ENCODE measurements at places on chromosomes 12 and 14. TPM values are rescaled to one million over a fixed set of nuclear protein-coding genes. Genes with fewer than 3 reads are reported as not detected.

The SDR9C7 gene
- not detected for total RNA-seq

The GALNT16 gene
- total RNA-seq, result 0.87 TPM

DNA sequence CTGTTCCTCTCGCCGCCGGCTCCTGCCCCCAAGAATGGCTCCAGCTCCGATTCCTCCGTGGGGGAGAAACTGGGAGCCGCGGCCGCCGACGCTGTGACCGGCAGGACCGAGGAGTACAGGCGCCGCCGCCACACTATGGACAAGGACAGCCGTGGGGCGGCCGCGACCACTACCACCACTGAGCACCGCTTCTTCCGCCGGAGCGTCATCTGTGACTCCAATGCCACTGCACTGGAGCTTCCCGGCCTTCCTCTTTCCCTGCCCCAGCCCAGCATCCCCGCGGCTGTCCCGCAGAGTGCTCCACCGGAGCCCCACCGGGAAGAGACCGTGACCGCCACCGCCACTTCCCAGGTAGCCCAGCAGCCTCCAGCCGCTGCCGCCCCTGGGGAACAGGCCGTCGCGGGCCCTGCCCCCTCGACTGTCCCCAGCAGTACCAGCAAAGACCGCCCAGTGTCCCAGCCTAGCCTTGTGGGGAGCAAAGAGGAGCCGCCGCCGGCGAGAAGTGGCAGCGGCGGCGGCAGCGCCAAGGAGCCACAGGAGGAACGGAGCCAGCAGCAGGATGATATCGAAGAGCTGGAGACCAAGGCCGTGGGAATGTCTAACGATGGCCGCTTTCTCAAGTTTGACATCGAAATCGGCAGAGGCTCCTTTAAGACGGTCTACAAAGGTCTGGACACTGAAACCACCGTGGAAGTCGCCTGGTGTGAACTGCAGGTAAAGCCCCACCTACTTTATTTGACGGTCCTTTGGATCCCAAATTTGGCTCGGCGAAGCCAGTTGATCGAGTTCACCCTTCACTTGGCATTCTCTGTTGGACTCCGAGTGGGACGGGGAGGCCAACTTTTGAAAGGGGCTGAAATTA is 1.5 kb downstream of the WNK1 start:
- peak; percentile 43 for DNase-seq

DNA sequence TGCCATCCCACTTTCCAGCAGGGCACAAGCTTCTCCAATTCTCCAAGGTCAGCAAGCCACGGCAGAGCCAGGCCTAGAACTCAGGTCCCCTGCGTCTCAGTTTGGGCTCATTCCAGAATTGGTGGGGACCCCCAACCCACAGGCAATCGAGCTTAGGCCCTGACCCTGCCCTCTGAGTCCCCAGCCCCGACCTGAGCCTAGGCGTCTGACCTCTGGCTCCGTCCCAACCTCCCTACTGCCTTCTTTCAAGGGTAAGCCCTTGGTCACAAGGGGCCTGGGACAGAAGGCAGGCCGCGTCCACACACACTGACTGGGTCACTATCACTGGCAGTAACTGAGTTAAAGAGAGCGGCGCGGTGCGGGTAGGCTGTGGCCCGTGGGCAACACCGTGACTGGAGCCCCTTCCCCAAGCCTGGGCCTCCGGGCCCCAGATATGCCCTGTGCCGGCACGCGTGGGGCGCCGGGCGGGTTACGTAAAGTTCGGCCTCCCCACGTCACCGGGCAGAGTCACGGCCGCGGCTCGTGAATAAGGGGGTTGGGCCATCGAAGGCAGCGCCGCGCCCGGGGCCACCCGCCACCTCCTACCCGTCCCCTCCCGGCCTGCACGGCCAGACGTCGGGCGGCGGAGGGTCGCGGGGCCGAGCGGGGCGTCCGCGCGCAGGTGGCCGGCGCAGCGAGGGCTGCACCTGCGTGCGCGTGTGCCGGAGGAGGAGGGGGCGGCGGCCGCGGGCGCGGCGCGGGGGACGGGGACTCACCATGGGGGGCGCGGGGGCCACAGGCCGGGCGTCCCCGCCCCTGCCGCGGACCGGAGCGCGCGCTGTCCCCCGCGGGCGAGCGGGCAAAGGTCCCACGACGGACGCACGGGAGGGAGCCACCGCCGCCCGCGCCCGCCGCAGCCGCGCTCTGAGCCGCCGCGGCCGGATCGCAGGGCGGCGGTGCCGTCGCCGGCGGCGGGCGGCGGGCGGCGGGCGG is 516 bp downstream of the ANKRD9 start:
- peak; percentile 78 for DNase-seq

DNA sequence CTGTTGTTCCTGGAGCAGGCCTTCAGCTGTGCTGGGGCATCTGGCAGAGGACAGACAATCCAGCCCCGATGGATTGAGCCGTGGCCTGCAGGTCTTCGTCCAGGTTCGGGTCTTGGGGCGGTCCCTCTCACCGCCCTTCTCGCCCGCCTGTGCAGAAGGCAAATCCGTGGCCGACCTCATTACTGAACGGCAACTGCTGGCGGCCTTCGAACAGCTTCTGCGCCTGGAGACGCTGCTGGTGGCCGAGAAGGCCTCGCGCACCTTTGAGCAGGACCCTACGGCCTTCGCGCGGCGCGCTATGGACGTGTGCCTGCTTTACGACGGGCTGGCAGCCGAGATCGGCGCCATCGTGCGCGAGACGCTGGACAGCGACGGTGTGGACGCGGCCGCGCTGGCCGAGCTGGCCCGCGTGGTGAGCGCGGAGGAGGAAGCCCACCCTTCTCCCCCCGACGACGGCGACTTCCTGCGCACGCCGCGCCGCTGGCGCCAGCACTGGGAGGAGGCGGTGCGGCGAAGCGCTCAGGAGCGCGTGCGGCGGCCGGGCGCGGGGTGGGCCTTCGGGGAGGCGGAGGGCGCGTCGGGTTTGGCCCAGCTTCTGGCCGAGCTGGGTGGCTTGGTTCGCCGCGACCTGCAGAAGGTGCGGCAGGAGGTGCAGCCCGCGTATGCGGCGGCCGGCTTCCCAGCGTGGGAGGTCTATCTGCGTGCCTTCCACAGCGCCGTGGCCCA is 7.6 kb downstream of the EXOC3L4 start:
- DNase-seq, result peak; percentile 51

DNA sequence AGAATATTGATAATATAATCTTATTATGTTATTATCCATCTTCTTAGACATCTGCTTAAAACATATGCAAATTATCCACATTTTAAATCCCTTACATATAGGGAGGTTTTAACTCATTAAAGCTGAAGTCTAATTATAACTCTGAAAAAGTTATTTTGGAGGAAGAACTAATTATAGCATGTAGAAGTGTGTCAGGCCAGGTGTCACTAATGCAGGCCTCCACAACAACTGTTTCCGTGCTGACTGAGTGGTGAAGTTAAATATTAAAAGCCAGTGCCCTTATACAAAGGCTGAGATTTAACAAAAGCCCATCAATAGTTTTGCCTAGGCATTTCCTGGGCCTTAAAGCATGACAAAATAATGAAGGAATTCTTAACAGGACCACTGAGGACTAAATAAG is 157.4 kb downstream of the LRRK2 start:
- no peak for DNase-seq

GRCh38 chr14:84657911-84658310 is 872.0 kb upstream of the FLRT2 start:
- DNase-seq, result no peak

DNA sequence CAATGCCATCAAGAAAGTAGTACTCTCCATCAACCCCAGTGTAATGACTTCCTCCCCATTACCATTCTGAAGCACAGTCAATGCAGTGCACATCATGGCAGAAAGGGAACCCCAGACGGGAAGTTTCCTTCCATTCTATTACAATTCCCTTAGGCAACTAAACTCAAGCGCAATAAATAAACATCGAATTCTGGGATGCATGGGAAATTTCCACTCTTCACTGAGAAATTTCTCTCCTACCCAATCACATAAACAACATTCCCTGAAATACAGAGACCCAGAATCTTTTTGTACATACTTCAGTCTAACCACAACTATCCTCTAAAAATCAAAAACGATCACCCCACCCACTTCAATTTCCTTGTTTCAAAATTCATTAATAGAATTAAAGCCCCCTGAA is 20.0 kb downstream of the SARNP start:
- no peak for DNase-seq

GRCh38 chr14:104433401-104434213 is 146.0 kb upstream of the C14orf180 start:
- DNase-seq, result no peak

- no peak for DNase-seq
Measured at GRCh38 chr14:55973285-55973800, 144.9 kb upstream of the PELI2 start.

Data from mucosa of descending colon (tissue), 3 donors.